NK-92 treated with Interleukin-12 subunit alpha and Interleukin-12 subunit beta, amount 100 ng/mL, for 24 hours (cell line): ENCODE measurements at places on chromosomes 7 and 10.

GRCh38 chr7:107953924-107954303 lies 49.0 kb downstream of the LAMB1 start:
- DNase-seq, result no peak

GRCh38 chr7:130350945-130351790 lies 6.6 kb downstream of the CPA5 start:
- DNase-seq, result no peak

GRCh38 chr10:63972949-63973827 lies 452.0 kb downstream of the REEP3 start:
- DNase-seq, result no peak

- DNase-seq, result no peak
Measured at GRCh38 chr7:17983221-17984062, 43.1 kb upstream of the SNX13 start.

DNA sequence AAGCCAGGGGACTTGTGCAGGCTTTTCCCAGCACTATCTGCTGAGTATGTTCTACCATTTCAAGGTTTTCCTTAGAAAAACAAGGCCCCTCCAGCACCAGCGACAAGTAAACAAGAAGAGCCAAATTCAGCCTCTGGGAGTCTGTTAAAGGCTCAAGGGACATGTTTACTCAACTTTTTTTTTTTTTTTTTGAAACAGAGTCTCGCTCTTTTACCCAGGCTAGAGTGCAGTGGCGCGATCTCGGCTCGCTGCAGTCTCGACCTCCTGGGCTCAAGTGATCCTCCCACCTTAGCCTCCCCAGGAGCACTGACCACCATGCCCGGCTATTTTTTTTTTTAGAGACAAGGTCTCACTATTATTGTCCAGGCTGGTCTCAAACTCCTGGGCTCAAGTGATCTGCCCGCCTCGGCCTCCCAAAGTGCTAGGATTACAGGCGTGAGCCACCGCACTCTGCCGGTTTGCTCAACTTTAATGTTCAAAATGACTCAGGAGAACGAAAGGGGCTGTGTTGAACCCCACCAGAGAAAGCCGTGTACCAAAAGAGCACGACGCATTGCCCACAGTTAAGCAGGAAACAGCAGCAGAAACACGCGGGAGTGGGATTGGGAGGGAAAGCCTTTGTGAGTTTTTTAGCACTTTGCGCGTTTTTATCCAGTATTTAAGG lies 772 bp downstream of the PRDX3 start:
- DNase-seq, result no peak

DNA sequence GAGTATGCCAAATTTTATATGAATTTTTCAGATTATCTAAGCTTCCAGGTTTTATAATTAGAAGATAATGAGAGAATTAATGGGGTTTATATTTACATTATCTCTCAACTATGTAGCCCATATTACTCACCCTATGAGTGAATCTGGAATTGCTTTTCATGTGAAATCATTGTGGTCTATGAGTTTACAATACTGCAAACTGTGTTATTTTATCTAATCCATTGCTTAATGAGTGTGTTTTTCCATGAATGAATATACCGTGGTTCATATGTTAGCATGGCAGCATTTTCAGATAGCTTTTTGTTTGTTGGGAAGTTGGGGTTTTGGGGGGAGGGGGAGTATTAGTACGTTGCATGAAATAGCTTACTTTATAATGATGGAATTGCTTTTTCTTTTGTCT lies 44.5 kb downstream of the FGFBP3 start:
- no peak for DNase-seq

- no peak for DNase-seq
Measured at GRCh38 chr7:44285561-44285960, 39.8 kb downstream of the CAMK2B start.

- no peak for DNase-seq
Measured at GRCh38 chr10:69965086-69965485, 87.6 kb upstream of the MACROH2A2 start.
